T-helper 1 cell (primary cell): ENCODE measurements at places on chromosomes 11 and 22.

DNA sequence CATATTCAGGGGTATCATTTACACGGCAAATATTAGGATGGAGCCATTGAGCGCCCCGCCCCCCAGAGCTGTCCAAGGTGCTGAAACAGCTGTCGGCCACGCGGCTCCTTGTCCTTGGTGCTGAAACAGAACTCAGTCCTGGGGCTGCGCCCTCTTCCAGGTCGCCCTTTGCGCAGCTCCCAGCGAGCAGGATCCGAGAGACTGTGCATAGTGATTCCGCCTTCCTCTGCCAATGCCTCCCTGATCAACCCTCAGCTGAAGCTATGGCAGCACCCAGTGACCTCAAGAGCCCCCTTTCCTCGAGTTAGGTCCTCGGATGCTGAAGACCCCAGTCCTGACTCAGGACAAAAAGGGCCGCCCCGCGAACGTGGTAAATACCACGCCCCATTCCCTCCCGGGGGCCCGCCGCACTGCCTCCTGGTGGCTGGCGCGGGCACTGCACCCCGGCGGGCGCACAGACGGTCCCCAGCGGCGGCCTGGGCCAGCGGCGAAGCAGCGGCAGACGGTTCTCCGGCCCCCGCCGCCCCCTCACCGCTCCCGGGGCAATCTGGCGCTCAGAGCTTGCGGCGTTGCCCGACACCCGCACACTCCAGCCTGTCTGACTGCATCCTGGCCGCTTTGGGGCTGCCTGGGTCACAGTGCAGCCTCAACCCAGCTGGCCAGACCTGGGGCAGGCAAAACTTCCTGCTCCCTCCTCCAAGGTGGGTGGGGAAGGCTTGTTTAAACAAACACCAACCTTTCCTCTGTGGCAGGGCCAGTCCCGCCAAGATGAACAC lies 13.4 kb downstream of the SYT7 start:
- peak; percentile 62 for DNase-seq

DNA sequence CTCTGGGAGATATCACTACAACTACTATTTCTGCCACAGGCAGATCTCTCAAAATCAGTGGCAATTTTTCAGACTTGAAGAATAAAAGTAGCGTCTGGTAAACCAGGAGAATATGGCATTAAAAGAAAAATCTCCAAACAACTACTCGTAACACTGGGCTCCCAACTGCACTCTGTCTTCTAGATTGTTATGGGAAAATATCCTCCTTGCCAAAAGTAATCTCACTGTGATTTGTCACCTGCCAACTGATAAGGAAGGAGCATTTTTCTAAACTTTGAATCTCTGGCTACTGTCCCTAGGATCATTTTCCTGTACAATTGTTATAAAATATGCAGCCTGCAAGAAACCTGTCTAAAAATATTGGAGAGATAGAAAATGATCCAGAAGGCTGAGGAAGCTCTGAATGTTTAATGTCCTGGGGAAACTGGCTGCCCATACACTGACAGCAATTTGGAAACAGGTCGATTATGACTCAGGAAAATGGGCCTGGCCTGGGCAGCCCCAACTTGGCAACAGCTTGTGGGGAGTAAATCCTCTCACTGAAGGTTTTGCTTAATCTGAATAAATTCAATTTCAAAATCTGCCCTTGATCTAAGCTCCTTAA lies 90.5 kb upstream of the DBX1 start:
- no peak for DNase-seq

DNA sequence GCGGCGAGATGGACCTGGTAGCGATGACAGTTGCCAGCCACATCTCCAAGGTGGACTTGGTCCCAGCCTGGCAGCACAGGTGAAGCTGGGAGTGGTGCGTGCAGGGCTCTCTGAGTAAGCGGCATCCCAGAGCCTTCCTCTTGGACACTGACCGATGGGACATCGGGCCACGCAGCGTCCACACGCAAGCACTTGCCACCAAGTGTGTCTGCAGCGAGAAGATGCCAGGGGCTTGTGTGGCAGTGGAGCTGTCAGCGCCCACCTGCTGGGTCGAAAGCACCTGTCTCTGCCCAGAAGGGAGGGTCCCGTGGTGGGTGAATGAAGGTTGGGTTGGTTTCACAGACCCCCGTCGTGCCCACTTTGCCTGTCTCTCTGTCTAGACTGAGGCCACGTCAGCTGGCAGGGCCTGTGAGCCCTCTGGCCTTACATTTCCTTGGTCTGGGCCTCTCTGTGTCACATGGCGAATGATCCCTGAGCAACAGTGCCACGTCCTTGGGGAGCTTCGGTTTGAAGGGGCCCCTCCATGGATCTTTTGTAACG lies 50.8 kb upstream of the SMIM38 start:
- DNase-seq = no peak

DNA sequence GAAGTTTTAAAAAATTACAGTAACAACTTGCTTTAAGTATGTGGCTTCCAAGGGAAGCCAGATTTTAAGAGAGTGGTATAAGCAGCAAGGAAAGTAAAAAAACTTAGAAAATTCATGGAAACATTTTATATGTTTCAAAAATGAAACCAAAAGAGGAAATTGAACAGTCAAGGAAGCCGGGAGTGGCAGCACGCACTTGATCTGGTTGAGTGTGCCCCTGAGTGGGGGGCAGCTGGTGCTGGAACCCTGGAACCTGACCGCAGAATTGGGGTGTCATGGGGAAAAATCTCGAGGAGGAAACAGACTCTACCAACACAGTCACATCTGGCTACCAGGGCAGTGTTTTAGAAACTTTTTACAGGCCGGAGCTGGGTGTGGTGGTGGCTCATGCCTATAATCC lies 14.0 kb downstream of the MICALL1 start:
- no peak for DNase-seq

DNA sequence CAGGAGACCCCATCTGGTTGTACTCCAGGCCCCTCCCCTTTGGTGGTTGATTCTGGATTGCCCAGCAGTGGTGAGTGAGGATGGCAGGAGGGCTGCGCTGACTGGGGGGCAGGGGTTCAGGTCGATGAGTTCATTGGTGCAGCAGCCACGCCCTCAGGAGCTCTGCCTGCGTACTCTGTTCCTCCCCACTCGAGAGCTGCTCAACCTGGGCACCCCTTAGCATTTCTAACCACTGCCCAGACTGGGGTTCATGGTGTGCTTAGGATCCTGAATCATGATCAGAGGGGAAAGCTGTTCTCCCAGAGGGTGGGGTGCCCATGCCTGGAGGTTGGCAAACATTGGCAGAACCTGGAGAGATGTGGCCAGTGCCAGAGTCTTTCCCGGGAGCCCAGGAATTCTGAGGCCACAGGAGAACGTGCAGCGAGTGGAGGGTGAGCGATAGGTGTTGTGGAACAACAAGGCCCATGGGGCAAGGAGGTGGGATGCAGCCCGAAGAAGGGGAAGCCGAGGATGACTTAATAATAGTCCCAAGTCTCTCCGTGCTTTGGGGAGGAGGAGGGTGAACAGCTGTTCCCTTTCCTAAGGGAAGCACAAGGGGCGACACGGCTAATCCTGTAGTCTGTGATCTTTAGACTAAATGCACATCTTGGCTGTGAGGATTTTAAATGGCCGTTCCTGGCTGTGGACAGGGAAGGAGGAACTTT lies 75.5 kb downstream of the SCN3B start:
- DNase-seq = no peak

- DNase-seq = no peak
Measured at GRCh38 chr11:107792049-107792443, 66.5 kb downstream of the SLC35F2 start.

DNA sequence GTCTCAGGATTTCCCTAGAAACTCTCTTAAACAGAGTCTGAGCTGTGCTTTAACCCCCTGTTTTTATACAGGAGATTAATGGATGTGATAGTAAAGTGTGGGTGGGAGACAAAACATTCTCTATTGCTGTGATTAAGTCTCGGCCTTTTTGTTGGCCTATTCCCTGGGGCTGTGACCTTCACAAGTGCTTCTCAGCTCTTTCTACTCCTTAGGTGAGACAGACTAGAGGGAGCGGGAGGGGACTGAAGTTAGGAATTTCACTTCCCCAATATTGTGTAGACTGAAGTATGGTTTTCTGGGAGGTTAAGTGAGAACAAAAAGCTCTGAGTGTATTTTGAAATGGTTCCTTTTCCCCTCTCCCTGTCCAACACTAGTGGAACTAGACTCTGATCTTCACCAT lies 29.8 kb upstream of the OR8B8 start:
- no peak for DNase-seq

GRCh38 chr11:69333879-69334278 lies 39.9 kb downstream of the MYEOV start:
- DNase-seq = no peak

DNA sequence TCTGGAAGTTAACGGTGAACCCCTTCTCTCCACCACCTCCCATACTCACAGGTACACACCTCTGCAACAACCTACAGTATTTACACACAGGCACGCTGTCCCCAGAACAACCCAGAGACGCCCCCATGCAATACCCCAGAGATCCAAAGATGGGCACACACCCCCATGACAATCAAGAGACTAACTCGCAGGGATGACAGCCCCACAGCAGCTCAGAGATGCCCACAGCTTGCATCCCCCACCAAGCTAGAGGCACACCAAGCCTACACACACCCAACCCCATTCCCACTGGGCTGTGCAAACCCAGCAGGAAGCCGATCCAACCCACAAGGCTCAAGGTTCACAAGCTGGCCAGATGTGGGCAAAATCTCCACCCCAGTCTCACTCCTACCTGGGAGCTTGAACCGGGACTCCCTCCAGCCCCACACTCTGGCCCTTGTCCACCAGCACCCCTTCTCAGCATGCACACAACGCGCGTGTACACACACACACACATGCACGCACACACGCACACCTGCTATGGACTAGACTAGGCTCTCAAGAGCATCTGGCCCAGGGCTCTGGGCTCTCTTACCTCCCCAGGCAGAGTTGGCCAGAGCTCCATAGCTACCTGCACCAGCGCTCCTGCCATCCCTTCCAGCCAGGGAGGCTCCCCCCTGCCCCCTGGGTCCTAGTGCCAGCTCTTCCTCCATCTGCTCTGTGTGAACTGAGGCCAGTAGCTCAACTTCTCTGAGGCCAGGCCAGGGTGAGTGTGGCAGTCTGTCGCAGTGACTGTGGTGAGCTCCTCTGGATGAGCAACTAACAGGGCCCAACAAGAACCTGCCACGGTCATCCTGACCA lies 11.5 kb downstream of the STARD10 start:
- no peak for DNase-seq

DNA sequence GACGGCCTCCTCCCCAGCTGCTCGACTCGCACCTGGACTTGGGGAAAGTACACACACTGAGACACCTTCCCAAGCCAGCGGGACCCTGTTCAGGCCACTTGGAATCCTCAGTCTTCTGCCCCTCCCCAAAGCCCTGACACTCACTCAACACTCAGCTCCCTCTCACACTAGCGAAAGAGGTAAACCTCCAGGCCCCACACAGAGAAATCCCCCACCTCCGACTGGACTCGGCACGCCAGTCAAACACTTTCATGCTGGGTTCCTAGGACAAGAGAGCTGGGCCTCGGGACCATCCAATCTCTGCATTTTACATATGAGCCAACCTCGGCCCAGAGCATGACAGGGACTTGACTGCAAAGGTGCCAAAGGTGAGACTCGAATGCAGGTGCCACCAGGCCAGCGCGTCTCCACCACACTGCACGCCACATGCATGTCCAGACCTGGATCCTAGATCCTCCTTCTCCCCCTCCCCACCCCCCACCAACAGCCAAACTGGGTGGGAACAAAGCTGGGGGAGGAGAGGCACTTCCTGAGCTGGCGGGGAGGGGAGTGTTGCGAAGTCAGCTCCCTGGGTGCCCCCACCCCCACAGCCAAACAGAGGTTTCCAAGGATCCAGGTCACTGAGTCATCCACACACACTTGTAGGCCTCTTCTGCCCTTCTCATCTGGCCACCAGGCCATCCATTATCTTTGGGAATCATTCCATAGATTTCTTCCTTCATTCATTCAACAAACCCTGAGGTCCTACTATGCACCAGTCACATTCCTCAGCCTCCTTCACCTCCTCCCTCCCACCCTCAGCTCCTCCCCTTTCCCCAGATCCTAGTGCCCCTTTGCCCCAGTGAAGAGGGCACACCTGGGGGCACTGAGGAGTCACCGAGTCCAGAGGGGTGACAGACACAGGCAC lies 10.7 kb upstream of the CD5 start:
- peak; percentile 29 for DNase-seq

DNA sequence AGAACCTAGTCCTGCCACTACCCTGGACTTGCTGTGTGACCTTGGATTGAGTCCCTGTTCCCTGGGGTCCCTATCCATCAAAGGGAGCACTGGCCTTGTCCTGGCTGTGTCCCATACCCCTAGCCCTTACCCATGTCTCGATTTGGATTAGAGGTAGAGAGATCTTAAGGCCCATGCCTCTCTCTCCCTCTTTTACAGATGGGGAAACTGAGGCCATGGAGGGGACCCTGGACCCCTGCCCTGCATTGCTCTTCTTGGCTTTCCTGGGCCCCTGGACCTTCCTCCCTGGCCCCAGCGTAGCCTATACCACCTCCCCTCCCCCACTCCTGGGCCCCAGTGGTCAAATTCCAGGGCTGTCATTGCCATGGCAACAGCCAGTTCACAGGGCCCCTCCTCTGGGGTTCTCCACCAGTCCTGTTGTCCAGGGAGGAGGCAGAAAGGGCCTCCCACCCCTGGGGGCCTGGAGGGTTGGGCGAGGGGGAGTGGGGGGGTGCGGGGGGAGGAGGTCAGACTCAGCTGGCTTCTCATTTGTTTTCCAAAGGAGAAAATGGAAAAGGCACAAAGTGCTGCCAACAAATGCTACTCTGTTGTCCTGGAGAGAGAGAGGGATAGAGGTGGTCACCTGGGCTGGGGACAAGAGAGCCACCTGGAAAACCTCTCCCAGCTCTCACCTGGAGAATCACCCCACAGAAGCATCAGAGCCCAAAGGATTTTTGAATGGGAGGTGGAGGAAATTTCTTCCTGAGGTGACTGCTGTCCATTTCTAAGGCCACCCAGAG lies 23.3 kb downstream of the ARHGEF17 start:
- no peak for DNase-seq

DNA sequence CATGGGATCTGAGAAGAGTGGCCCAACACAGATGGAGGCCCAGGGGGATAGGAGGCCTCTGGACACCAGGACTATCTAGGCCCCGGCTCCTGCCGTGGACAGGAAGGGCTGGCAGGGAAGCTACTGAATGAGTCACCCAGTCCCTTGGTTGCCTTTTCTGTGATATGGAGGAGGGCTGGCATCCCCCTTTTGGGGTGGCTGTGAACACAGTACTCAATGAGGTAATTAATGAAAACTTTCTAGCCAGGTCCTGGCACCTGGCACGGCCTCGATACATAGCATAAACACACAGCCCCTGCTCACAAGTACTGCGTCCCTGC lies 163.2 kb downstream of the CHST1 start:
- DNase-seq = no peak

DNA sequence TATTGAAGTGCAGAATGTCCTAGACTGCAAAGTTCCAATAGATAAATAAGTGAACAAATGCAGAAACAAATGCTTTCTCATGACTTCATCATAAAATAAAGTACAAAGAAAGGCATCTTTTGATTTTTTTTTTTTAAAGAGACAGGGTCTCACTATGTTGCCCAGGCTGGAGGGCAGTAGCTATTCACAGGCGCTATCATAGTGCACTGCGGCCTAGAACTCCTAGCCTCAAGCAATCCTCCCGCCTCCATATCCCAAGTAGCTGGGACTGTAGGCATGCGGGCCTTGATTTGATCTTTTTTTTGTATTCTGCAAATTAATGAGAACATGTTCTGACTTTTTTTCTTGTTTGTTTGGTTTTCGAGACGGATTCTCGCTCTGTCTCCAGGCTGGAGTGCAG lies 2.4 kb downstream of the ARCN1 start:
- DNase-seq = no peak

- DNase-seq = peak; percentile 32
Measured at GRCh38 chr11:109853156-109853776, 239.9 kb upstream of the ZC3H12C start.
